Stimulated activated CD4-positive, alpha-beta T cell treated with anti-CD3 and anti-CD28 coated beads, Interleukin-12 subunit alpha, Interleukin-12 subunit beta, amount 100 ng/mL, for 48 hours (primary cell): ENCODE measurements at places on chromosomes 7 and 10.

GRCh38 chr7:139596626-139597025, 73.1 kb downstream of the CLEC2L start:
- no peak for DNase-seq

GRCh38 chr7:73452999-73453635, 19.5 kb downstream of the FZD9 start:
- DNase-seq: no peak

DNA sequence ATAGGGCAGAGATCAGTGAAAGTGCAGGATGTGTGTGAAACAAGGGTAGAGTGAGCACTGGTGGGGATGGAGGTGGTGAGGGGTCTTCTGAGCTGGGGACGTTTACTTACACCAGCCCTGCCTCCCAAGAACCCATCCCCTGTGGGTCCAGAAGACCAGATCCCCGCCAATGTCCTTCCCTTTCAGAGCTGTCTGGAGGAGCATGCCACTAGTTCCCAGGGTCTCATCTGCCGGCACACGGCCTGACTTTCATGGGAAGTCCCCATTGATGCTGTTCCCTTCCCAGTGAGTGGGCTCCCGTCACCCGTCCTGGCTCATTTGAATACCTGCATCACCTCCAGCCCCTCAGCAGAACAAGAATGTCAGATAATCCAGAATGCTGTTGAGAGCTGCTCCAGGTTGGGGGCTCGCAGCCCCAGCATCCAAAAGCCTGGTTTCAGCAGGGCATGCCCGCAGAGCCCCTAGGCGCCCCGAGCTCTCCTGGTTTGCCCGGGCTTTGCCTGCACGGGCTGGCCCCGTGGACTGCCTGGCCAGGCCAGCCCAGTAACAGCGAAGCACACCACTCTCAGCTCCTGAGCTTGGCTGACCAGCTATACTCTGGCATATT, 246.7 kb downstream of the MGMT start:
- DNase-seq: no peak

DNA sequence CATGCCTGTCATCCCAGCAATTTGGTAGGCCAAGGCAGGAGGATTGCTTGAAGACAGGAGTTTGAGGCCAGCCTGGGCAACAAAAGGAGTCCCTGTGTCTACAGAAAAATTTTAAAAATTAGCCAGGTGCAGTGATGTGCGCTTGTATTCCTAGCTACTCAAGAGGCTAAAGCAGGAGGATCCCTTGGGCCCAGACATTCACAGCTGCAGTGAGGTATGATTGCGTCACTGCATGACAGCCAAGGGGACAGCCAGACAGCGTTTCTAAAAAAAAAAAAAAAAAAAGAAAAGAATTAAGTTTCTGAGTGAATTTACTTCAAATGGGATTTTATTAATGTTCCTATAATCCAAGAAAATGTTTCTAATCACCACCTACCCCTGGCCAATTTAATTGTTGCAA, 87.4 kb upstream of the RNF148 start:
- no peak for DNase-seq

DNA sequence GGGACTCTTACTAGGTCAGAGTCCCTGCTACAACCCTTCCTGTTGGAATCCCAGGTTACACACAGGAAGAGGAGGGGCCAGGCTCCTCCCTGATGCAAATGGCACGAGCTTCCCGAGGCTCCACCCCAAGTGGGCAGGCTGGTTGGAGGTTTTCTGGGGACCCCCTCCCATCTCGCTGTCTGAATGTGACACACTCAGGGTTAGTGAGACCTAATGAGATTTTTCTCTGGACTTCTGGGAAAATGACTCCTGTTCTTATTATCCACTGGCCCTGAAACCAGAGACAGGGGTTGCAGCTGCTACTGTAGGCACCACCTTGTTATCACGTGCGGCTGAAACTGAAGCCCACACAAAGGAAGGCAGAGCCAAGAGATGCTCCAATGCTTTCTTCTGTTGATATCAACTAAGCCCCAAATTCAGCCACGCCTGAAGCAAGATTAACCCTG, 103.3 kb downstream of the FAM107B start:
- DNase-seq: no peak

- no peak for DNase-seq
Observed at GRCh38 chr7:134766779-134767519, 12.5 kb upstream of the CALD1 start.
